ENCODE measurements at places on chromosomes 1 and 21.

GRCh38 chr1:205324781-205325180, 3.2 kb upstream of the NUAK2 start:
- no peak for DNase-seq

- DNase-seq = peak; percentile 18
These were observed 27.2 kb downstream of the RHEX start for GRCh38 chr1:206080026-206080820.

- DNase-seq = no peak
These were observed 353.7 kb downstream of the DPYD start for GRCh38 chr1:97567000-97567749.

DNA sequence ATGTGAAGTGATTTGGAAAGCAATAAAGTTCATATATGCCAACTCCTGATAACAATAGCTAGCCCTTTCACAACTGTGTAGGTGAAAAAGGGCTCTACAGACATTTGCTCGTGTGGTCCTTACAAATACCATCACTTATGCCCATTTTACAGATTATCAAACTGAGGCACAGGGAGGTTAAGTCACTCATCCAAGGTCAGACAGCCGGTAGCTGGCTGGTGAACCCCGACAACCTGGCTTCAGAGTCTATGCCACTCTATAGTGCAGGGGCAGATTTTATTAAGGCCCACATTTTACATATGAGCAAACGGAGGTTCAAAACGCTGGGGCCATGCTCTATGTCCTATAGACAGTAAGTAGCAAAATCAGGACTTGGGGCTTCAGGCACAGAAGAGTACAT, 280.5 kb downstream of the RRAGC start:
- DNase-seq = no peak

GRCh38 chr21:36908260-36908908, 58.1 kb downstream of the HLCS start:
- DNase-seq = no peak

DNA sequence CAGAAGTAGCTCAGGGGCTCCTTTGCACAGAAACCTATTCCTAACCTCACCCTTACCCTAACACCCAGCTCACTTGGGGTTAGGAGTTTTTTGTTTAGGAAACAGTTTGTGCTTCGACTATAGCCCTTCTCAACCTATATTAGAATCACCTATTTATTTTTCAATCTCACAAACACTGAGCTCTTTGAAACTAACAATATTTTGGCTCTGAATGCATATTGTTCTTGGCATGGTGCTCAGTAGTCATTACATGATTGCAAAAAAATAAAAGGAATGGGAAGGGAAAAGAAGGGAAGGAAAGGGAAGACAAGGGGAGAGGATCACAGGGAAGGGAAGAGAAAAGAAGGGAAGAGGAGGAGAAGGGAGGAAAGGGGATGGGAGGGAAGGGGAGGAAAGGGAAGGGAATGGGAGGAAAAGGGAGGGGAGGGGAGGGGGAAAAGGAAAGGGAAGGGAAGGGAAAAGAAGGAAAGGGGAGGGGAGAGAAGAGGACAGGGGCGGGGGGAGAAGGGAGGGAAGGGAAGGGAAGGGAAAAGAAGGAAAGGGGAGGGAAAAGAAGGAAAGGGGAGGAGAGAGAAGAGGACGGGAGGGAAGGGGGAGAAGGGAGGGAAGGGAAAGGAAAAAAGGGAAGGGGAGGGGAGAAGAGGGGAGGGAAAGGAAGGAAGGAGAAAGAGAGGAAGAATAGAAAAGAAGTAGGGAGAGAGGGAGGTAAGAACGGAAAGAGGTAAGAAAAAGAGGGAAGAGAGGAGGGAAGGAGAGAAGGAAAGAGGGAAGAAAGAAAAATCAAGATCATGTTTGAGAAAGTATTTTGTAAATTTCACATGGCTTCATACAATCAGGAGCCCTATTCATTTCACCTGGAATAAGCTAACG, 484.1 kb upstream of the NFIA start:
- no peak for DNase-seq

GRCh38 chr1:161222175-161223019, 1.0 kb downstream of the APOA2 start:
- DNase-seq = no peak

- DNase-seq = no peak
These were observed 66.0 kb upstream of the LAPTM5 start for GRCh38 chr1:30823627-30823968.

- no peak for DNase-seq
These were observed 217.6 kb upstream of the NFIA start for GRCh38 chr1:60864722-60865121.

DNA sequence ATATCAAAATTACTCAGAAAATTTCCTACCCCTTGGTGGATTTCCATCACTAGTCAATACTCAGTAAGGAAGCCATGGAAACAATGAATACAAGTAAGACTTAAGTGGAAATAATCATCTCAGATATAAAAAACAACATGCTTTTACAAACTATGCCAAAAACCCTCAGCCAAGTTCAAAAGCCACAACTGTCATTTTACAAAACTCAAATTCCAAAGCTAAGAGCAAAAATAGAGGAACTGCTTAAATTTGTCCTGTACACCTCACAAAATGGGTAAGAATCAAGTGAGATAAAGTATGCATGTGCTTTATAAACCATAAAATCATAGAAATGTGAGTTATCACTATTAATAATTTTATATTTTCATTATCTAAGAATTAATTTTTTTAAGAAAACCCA, 9.6 kb downstream of the TMCO1 start:
- DNase-seq = no peak

GRCh38 chr21:23217597-23217996, 2219.4 kb downstream of the NCAM2 start:
- no peak for DNase-seq

DNA sequence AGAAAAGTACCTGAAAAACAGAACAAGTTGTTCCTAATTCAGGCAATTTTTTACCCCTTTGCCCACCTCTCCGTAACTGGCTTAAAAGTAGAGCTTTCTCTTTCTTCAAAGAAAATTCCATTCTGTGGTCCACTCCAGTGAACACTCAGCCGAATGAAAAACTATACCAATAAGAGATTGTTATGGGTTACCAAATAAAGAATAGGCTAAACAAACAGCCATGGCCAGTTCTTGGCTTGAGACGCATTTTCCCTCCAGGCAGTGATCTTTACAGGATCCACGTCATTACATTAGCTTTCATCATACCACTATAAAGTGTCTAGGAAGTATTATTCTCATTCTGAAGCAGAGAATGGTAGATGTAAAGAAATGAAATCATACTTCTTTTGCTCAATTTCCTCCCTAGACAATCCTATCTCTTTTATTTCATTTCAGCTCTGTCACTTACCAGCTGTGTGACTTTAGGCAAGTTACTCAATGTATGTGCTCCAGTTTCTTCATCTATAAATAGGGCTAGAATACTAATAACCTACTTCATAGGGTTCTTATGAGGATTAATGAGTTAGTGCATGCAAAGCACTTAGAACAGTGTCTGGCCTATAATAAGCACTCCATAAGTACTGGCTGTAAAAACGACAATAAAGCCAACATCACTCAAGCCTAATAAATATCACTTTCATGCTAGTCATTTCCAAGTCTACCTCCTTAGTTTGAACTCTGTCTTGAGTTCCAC, 26.5 kb upstream of the TRIM45 start:
- no peak for DNase-seq

GRCh38 chr1:164440232-164440631, 118.8 kb upstream of the PBX1 start:
- peak; percentile 27 for DNase-seq

GRCh38 chr1:158257888-158258287, 3.7 kb downstream of the CD1A start:
- DNase-seq = no peak

- no peak for DNase-seq
These were observed 4.8 kb upstream of the SIM2 start for GRCh38 chr21:36694031-36694515.

GRCh38 chr1:1115136-1115785, 628 bp downstream of the C1orf159 start:
- no peak for DNase-seq

DNA sequence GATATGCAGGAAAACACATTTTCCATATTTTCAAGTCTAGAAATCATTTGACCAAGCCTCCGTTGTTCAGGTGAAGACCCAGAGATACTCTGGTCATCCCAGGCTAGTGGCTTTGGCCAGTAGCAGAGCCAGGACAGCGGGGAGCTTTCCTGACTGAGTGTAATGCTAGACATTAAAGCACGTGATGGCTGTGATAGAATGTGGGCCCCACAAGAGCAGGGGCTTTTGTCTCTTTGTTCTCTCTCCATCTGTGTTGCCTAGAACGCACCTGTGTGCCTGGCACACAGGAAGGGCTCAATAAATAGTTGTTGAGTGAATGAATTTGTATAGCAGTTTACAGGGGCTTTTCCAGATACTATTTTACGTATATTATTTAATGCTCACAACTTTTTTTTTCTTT, 9.0 kb upstream of the CORT start:
- no peak for DNase-seq

GRCh38 chr1:206117151-206117948, at the start of gene AVPR1B:
Gene AVPR1B (minus strand): TSS chr1:206117388. CDS start chr1:206116890, 498 bp downstream.
- DNase-seq = no peak

DNA sequence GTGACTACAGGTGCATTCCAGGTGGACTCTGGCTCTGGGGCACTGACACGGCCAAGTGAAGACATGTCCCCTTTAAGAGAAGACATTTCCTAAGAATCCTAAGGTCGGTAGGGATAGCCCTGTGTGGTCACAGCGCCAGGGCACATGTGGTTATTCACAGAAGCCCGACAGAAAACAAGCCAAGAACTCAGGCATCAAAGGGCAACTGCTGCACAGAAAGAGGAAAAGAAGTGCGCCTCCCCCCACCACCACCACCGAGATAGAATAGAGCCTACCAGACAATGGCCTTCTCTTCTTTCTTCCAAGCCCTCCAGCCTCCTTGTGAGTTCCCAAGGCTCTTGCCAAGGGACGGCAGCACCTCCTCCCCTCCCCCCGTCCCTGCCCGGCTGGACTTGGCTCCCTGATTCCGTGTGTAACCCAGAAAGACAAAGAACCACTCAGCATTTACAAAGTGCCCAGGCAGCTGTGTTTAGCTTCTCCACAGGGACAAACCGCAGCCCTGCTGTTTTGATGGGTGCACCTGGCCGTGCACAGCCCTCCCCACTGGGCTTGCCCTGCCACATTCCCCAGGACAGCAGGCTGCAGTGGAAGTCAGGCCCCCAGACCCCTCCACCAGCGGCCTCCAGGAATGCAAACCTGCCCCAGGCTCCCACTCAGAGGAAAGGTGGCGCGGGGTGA, 30.2 kb downstream of the TMPRSS2 start:
- DNase-seq = no peak

- DNase-seq = no peak
These were observed 7.1 kb downstream of the ZYG11B start for GRCh38 chr1:52733368-52733767.

DNA sequence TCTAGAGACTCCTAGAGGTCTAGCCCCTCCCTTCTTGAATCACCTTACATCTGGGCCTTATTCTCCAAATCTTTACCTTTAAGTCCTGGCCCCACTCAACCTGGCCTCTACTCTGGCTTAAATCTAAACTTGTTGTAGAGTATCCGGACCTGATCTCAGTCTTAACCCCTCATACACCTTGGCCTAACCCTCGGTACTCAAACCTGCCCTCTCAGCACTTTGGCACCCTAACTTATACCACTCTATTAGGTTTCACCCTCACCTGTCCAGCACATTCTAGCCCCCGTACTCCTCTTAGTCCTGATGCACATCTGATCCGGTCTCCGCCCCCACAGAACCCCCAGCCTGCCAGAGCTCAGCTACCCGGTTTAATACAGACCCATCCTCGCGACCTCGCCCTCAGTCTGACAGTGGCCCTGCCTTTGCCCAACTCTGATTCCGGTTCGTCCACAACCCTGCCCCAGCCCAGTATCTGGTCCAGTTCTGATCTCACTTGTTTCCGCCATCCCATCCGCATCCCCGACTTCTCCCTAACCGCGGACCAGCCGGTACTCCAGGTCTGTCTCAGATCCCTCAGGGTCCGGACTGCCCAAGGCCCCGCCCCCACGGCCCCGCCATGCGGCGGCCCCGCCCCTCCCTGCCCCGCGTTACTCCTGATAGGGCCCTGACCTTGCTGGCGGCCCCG, 1.5 kb downstream of the TRIM62 start:
- DNase-seq = peak; percentile 88

DNA sequence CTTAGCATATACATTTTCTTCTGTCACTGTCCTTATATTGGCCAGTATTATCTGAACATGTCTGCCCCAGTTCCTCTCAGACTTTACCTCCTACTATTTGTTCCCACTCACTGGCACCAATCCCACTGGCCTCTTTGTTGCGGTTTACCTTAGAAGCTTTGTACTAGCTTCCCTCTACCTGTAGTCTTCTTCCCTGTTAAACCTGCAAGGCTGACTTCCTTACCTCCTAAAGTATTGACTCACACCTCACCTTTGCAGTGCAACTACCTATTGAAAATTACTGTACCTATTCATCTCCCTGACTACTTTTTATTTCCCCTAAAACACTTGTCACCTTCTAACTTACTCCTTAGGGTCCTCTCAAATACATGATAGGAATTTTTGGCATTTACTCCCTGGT, 111.1 kb downstream of the CLEC20A start:
- DNase-seq = no peak

- DNase-seq = no peak
These were observed 189.7 kb downstream of the SEC16B start for GRCh38 chr1:177780096-177780700.

- no peak for DNase-seq
These were observed 201.9 kb downstream of the TOMM20 start for GRCh38 chr1:234926559-234927311.

GRCh38 chr1:240116831-240117769, 25.4 kb downstream of the FMN2 start:
- no peak for DNase-seq

- no peak for DNase-seq
These were observed 36.4 kb upstream of the TRABD2B start for GRCh38 chr1:48033495-48034045.

DNA sequence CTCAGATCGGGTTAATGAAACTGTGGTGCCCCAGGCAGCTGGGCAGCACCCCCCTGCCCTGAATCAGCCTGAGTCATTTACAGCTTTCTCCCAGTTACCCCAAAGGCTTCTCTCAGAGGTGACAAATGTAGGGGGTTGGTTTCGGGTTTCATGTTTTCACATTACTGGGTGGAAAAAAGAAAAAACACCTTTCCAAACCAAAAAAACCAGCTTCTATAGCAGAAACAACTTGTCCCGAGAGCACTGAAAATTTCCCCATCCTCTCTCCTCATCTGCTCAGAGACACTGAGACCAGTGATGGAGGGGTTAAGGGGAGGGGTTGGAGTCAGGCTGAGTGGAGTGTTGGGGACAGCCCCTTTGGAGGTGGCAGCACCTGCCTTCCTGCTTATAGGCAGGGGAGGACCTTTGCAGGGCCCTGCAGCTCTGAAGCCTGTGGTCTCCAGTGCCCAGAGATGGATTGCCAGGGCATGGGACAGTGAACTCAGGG, 15.6 kb downstream of the UTP11 start:
- DNase-seq = no peak

DNA sequence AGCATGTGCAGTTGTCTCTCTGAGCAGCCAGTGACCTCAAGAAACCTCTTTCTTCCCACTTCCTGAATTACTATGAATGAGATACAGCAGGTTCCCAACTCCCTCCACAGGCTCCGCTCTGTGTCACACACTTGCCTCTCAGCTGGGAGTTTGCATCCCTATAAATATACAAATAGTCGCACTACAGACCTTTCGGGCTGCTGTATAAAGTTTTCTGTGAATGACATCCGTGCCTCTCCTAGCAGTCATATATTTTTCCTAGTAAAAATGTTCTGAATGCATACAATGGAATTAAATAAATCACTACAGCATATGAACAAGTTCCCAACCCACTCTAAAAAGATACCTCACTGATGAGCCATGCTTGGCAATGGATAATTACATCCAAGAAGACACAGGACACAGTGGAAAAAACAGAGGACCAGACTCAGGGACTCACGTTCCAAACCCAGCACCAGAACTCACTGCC, 66.8 kb downstream of the CAPZB start:
- DNase-seq = no peak

GRCh38 chr1:78683079-78683478, 33.4 kb downstream of the IFI44 start:
- no peak for DNase-seq

Measured in erythroblast (primary cell).